ENCODE measurements at places on chromosomes 1 and 21.

DNA sequence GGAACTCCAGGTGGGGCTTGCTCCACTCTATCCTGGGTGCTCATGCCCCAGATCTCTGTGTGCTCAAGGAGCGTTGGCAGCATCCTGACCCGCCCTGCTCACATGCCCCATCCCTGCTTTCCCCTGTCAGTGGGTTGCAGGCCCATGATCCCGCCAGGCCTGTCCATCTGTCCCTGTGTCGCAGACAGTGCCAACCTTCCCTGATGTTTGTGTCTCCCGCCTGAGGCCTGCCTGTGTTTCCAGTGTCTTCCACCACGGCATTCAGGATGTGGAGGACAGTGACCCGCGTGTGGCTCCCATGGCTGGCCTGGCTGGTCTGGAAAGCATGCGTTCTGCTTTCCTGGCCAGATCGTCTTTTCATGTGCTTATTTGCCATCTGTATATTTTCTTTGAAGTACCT, 82.9 kb downstream of the PCBP3 start:
- no peak for DNase-seq

DNA sequence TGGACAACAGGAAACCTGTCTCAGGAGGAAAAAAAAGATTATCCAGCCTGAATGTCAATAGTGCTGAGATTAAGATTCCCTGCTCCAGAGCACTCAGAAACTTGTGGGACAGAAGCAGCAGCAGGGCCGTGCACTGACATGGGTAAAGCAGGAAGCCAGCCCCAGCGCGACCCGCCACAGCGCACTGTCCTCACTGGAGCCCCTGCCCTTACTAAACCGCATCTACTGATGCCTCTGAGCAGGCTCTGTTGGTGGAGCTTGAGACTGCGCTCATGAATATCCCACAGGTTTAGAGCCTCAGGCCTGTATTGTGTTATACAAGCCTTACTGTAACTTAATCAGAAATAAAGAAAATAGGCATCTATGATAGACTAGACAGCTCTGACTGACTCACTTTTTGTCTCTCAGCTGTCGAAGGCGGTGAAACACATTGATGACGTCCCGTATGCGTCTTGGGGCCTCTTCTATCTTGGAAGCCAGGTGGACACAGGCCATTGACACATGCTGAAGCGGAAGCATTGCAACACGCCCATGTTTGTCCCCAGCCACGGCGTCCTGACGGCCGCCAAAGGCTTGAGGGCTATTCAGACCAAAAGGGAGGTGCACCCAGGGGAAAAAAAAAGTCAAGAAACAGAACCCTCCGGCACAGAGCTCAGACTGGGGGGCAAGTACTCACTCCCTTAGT, 1.2 kb downstream of the CCNL2 start:
- DNase-seq, result no peak

DNA sequence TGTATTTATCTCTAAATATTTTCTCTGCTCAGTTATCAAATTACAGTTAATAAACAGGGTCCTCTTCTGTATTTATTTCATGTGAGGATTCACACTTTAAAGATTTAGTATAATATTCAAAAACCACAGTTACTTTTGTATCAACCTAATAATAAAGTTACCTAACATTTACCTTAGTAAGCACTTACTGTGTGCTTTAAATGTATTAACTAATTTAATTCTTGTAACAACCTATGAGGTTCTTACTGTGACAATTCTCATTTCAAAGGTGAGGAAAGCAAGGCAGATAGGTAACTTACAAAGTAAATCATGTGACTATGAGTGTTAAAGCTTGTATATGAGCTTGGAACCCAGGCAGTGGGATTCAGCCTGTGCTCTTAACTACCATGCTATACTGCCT, 30.2 kb downstream of the DNAH14 start:
- DNase-seq, result no peak

GRCh38 chr1:175540896-175541645, 202.3 kb downstream of the TNR start:
- DNase-seq, result no peak

- no peak for DNase-seq
These were observed 15.0 kb downstream of the DPT start for GRCh38 chr1:168714012-168714411.

GRCh38 chr1:212909652-212910063, 40.7 kb upstream of the VASH2 start:
- DNase-seq, result no peak

DNA sequence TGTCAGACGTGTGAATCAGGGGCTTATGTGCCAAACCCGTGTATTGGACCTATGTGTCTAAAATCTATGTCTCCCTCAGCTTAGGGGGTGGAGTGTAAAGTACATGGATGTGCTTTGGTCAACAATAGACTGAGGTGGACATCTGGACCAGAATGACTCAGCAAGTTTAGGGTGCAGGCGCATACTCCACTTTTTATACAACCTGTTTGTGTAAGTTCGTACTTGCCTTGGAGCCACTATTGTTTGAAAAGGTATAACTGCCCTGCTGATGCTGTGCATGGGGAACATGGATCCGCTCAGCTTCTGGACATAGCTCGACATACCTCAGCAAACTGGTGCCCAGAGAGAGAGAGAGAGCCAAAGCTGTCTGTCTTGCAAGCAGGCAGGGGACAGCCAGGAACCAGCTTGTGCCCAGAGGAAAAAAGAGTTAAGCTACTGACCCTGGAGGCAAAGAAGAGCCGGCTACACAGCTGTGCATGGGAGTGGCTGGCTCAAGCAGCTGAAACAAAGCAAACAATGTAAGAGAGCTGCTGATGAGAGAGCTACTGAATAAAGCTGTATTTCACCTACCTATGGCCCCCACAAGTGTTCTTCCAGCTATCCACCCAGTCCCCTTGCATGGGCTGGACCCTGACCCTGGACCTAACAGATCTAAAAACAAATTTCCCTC, 41.2 kb downstream of the GJA5 start:
- DNase-seq, result no peak

GRCh38 chr21:44695641-44696040, 1.3 kb upstream of the KRTAP10-12 start:
- DNase-seq, result no peak

DNA sequence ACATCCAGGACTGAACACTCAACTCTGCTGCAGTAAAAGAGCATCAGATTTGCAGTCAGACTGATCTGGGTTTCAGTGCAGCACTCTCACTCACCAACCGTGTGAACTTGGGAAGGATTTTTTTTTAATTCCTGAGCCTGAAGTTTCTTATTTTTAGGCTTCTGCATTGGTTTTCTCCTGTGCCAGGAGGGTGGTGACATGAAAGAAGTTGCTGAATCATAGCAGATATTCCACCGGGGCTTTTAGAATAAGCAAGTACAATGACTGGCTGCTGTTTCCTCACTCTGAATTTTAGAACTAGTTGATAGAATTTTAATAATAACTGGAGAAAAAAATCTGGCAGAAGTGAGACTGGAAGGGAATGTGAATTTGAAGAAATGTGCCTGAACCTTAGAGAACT, 11.6 kb downstream of the ADAM30 start:
- DNase-seq, result no peak

GRCh38 chr1:168842916-168843315, 113.9 kb upstream of the DPT start:
- no peak for DNase-seq

- no peak for DNase-seq
These were observed 380.0 kb downstream of the HHIPL2 start for GRCh38 chr1:222167896-222168295.
